ENCODE measurements at places on chromosomes 7 and 10. TPM values are rescaled to one million over a fixed set of nuclear protein-coding genes. Genes with fewer than 3 reads are reported as not detected.

NKX1-2 gene
- not detected for total RNA-seq

EPHB6 gene
- total RNA-seq = 66.3 TPM

DNA sequence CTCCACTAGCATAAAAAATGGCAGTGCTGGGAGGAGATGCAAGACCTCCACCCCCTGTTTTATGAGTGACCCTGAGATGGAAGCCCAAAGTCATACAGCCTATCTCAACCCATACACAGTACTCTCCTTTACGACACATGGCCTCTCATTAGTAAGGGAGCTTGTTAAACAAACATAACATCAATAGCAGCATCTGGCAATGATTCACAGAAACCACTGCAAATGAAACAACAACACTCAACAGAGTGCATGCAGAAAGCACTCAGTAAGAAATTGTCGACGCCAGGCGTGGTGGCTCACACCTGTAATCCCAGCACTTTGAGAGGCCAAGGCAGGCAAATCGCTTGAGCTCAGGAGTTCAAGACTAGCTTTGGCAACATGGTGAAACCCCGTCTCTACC is 27.5 kb upstream of the FIGNL1 start:
- H3K4me1 ChIP-seq = no peaks in the 10 kb centered on the region
- H3K27ac ChIP-seq = no peak overlapping the region
- no peaks in the 10 kb centered on the region for H3K27me3 ChIP-seq
- DNase-seq = no peak
- no peak overlapping the region for H3K4me3 ChIP-seq
- H3K36me3 ChIP-seq = no peaks in the 10 kb centered on the region

DNA sequence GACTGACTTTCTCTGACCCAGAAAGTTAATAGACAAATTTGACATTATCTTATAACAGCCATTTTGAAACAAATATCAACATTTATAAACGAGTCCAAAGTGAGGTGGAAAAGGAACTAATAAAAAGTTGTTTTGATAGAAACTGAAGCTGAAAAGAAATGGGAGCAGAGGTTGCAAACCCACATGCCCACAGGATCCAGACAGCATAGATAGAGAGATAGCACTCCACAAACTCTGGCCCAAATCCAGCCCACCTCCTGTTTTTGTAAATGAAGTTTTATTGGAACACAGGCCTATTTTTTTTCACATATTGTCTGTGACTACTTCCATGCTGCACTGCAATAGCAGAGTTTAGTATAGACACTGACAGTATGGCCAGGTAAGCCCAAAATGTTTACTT is 171.9 kb downstream of the PRKG1 start:
- H3K4me1 ChIP-seq = no peaks in the 10 kb centered on the region
- DNase-seq = no peak
- no peak overlapping the region for H3K4me3 ChIP-seq
- no peaks in the 10 kb centered on the region for H3K36me3 ChIP-seq
- H3K27ac ChIP-seq = no peak overlapping the region

DNA sequence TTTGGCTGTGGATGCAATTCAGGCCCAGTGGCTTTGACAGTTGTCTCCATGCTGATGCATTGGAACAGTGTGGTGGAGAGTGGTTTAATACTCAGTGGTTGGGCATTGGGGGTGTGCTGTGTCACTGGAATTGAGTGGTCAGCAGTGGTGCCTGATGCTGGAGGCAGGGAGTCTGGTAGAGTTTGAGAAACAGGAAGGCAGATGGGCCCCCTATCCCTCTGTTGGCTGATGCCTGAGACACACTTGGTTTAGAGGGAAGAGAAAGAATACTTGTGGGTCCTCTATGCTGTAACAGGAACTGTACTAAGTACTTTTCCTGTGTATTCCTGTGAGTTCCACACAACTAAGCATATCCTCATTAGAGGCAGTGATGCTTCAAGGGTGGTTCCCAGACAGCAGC is 55.4 kb downstream of the EEPD1 start:
- H3K27me3 ChIP-seq = no peaks in the 10 kb centered on the region
- H3K27ac ChIP-seq = peak overlapping the region; percentile 74
- H3K4me3 ChIP-seq = no peak overlapping the region
- H3K36me3 ChIP-seq = no peaks in the 10 kb centered on the region
- peaks cover 39% of the 10 kb centered on the region for H3K4me1 ChIP-seq
- no peak for DNase-seq

DNA sequence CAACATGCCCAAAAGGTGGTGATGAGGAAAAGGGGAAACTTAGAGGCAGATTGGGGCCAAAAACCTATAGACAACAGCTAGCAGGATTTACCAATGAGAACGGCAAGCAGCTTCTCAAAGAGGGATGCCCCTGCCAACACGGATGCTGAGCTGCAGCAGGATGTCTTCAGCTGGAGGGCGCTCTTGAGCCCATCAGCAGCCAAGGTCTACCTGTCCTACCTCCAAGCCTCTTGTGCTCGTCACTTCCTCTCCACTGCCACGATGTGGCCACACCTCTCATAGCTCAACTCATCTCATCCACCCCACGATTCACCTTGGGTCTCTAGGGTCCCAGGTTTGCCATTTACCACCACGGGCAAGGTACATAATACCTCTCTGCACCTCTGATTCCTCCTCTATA is 36.5 kb downstream of the DLG5 start:
- no peak for DNase-seq
- H3K36me3 ChIP-seq = no peaks in the 10 kb centered on the region
- H3K4me3 ChIP-seq = no peak overlapping the region
- H3K4me1 ChIP-seq = no peaks in the 10 kb centered on the region

DNA sequence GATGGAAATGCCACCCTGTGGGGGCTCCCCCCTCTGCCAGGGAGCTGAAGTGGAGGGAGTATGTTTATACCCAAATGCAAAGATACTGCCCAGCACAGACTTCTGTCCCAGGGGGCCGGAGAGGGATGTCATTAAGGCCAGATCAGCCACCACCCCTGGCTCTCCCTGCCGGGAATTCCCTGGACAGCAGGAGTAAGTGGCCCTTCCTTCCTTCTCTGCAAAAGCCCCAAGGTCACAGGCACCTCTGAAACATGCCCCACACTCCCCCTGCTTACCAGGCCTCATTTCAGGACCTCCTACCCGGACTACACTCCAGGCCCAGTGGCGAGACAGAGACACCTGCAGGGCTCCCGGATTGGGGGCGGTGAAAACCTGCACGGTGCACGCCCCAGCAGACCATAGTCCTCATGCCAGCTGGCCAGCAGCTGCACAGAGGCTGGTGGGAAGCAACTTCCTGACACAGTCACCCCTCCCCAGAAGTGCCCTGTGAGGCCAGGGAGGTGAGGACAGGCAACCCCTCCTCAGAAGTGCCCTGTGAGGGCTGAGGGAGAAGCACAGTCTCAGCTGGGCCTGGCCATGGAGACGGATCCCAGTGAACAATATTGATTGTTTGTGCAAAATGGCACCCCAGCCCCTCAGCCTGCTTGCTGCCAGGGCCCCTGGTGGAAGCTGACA is 33.0 kb upstream of the RET start:
- H3K27me3 ChIP-seq = no peaks in the 10 kb centered on the region
- H3K4me1 ChIP-seq = no peaks in the 10 kb centered on the region
- no peak overlapping the region for H3K4me3 ChIP-seq
- no peaks in the 10 kb centered on the region for H3K36me3 ChIP-seq

- H3K27ac ChIP-seq = peak overlapping the region; percentile 5
- no peaks in the 10 kb centered on the region for H3K27me3 ChIP-seq
- DNase-seq = no peak
- H3K4me1 ChIP-seq = peaks cover 12% of the 10 kb centered on the region
Measured at GRCh38 chr7:142461437-142461836, 203.6 kb upstream of the PRSS58 start.

- no peak overlapping the region for H3K27ac ChIP-seq
- H3K27me3 ChIP-seq = no peaks in the 10 kb centered on the region
- DNase-seq = no peak
- H3K4me1 ChIP-seq = no peaks in the 10 kb centered on the region
- no peak overlapping the region for H3K4me3 ChIP-seq
Measured at GRCh38 chr7:133359449-133359848, 106.6 kb downstream of the EXOC4 start.

GRCh38 chr10:82914655-82915136 is 1039.7 kb downstream of the NRG3 start:
- no peak overlapping the region for H3K4me3 ChIP-seq
- no peaks in the 10 kb centered on the region for H3K27me3 ChIP-seq
- no peak for DNase-seq

DNA sequence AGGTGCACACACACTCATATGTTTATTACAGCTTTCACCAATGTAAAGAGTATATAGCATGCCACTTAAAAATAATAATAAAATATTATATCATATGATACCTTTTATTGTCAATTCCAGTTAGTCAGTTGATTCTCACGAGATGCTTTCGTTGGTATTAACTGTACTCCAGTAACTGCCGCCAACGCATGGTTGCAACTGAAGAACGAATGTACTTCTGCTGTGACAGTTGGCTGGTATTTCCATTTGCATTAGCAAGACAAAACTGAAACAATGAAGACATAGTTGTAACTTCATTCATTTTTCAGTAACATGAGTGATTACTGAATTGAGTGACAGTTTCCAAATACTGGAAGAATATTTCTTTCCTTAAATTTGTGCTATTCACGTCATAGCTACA is 70.5 kb upstream of the PRKCQ start:
- H3K36me3 ChIP-seq = no peaks in the 10 kb centered on the region
- H3K27ac ChIP-seq = no peak overlapping the region
- no peaks in the 10 kb centered on the region for H3K4me1 ChIP-seq
- no peak overlapping the region for H3K4me3 ChIP-seq

- H3K36me3 ChIP-seq = peaks cover 3% of the 10 kb centered on the region
- peak; percentile 54 for DNase-seq
- peak overlapping the region; percentile 77 for H3K27ac ChIP-seq
- H3K4me3 ChIP-seq = peak overlapping the region; percentile 83
Measured at GRCh38 chr7:351681-352480, 61.9 kb downstream of the FOXL3 start.

GRCh38 chr7:34675749-34676374 is 17.8 kb downstream of the NPSR1 start:
- no peak for DNase-seq
- H3K4me3 ChIP-seq = no peak overlapping the region
- H3K27ac ChIP-seq = no peak overlapping the region
- H3K27me3 ChIP-seq = no peaks in the 10 kb centered on the region

DNA sequence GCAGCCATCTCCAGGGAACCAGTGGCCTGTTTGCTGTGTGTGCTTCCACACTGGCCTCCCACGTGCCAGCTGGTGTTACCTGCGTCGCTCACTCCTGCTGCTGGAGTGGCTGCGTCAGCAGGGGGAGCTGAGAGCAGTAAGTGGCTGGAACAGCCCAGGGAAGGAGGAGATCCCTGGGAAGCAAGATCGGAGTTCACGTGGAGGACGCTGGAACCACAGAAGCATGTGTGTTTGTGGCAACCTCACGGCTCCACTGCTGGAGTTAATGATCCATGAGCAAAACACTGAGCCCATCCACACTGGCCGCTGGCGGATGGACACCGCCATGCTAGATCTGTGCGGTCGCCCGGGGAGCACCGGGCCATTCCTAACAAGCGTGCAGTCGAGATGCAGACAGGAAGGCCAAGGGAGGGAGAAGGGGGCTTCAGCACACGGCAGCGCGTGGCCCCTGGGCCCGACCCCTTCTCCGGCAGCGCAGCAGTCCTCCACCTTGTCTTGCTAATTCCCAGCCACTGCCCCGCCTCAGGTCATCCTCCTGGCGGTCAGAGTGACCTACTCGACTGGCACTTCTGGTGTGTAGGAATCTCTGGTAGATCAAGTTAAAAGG is 68.5 kb upstream of the EEPD1 start:
- no peak overlapping the region for H3K4me3 ChIP-seq
- DNase-seq = no peak
- H3K27me3 ChIP-seq = no peaks in the 10 kb centered on the region
- H3K27ac ChIP-seq = no peak overlapping the region
- no peaks in the 10 kb centered on the region for H3K36me3 ChIP-seq

GRCh38 chr10:81303656-81304055 is 571.3 kb upstream of the NRG3 start:
- no peaks in the 10 kb centered on the region for H3K27me3 ChIP-seq
- no peak overlapping the region for H3K27ac ChIP-seq
- H3K4me1 ChIP-seq = no peaks in the 10 kb centered on the region
- DNase-seq = no peak
- H3K4me3 ChIP-seq = no peak overlapping the region
- H3K36me3 ChIP-seq = no peaks in the 10 kb centered on the region

- peaks cover 20% of the 10 kb centered on the region for H3K36me3 ChIP-seq
- no peak overlapping the region for H3K27ac ChIP-seq
- no peak for DNase-seq
- H3K4me3 ChIP-seq = no peak overlapping the region
- no peaks in the 10 kb centered on the region for H3K4me1 ChIP-seq
- no peaks in the 10 kb centered on the region for H3K27me3 ChIP-seq
Measured at GRCh38 chr7:92057375-92057774, 76.9 kb downstream of the CYP51A1 start.

GRCh38 chr10:15658069-15658702 is 61.5 kb downstream of the ITGA8 start:
- no peak for DNase-seq
- H3K4me3 ChIP-seq = no peak overlapping the region
- no peaks in the 10 kb centered on the region for H3K4me1 ChIP-seq
- no peak overlapping the region for H3K27ac ChIP-seq

DNA sequence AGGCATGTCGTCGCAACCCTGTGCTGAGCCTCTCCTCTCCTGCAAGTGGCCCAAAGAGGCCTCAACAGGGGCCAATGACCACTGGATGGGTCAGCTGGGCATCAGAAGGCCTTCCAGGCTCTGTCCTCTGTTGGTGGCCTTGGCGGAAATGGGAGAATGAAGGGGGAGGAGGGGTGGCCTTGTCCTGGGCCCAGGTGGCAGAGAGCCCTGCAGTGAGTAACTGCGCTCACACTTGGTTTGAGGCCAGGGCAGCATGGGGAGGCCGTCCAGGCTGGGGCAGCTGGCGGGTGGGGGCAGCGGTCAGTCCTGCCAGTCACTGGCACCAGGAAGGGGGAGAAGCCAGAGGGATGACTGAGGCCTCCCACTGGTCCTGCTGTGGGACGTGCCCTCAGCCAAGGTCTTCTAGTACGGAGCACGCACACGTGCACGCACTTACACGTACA is 59.8 kb downstream of the LHPP start:
- H3K4me3 ChIP-seq = no peak overlapping the region
- H3K27ac ChIP-seq = no peak overlapping the region
- no peaks in the 10 kb centered on the region for H3K27me3 ChIP-seq
- H3K4me1 ChIP-seq = no peaks in the 10 kb centered on the region
- DNase-seq = no peak

Data from T-cell (primary cell).